ENCODE measurements at places on chromosomes 16 and 17.

DNA sequence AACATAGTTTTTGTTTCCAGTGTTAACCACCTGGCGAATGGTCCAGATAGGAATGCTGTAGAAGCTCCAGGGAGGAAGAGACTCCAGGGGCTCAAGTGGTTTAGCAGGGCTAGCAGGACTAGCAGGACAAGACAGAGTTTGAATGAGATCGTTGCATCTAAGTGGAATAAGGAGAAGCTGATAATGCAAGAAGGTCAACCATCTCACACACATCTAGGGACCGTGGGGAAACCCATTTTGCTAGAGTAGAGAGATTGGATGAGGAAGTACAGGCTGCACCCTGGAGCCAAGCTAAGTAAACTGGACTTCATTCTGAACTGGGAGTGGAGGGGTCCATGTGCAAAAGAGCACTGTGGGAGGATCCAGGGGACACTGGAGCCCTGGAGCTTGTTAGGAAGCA lies 86.1 kb upstream of the HSBP1 start:
- DNase-seq: no peak

DNA sequence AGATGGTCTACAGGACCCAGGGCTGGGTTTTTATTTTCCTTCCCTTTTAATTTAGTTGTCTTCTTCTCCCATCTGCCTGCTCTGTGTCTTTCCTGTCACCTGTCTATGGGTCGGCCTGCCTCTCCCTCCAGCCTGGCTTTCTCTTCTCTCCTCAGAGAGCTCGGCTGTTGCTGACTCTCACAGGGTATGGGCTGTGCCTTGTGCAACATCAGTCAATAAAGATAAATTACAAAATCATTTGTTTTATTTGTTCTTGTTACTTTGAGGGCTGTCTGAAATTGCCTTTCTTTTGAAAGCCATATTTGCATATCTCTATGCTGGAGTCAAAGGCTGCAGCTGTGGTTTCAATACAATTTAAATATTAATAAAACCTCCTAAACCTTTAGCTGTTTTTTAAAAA lies 15.6 kb downstream of the RND2 start:
- DNase-seq: no peak

DNA sequence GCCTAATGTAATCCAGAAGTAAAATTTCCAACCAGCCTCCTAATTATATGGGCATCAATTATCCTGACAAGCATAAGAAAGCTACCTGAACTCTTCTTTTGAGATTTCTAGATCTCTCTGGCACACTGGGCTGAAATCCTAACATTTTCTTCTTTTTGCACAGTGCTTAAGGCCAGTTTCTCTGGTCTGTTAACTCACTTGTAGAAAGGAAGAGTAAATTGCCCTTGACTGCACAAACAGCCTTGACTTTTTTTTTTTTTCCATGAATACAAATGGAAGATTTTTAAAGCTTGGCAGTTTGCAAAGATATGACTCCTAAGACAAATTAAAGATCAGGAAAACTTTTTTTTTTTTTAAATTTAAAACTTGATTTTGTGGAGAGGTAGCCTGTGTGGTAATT lies 291.2 kb upstream of the MON1B start:
- no peak for DNase-seq

DNA sequence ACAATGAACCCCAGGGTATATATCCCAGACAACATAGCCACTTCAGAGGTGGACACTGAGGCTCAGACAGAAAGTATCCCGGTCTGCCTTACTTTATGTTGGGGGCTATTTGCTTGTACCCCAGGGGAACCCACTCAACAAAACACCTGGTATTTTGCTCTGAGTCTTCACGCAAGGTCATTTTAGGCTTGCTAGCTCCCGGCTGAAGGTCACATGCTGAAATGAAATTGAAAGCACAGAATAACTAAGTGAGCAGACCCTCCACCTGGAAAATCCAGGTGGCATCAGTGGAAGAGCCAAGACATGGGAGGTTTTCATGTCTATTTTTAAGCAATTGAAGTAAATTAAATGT lies 4.1 kb upstream of the KDM8 start:
- DNase-seq: no peak

- no peak for DNase-seq
Measured at GRCh38 chr16:557463-558297, 2.5 kb upstream of the PRR35 start.

DNA sequence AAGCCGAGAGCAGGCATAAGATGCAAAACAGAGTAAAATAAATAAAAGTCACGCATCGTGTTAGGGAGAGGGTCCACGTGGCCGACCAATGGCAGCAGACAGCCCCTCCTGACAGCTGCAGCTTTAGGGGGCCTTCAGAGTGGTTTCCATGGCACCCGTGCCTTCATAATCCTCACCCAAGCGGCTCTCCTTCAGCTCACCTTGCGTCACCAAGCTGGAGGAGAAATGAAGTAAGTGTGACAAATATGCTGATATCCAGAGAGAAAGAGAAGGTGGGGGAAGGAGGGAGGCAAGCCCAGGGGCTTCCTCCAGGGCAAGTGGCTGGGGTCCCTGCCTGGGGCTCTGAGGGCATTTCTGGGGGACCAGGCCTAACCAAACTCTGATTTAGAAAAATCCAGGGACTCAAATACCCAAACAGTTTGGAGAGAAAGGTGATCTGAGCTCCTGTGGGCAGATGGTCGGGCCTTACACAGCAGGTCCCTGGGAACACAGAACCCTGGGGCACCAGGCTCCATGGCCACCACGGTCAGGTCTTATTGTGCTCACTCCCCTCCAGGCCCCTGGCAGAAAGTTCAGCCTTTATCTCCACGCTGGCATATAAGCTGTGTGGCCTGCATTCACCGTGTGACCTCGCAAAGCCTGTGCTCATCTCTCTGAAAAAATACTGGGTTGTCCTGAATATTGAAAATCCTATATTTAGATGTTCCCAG lies 80.7 kb upstream of the TNRC6C start:
- DNase-seq: no peak
